Activated CD4-positive, alpha-beta memory T cell treated with anti-CD3 and anti-CD28 coated beads, Interleukin-2, amount 10 ng/mL, durations not matched to agents 7 days and 5 days (primary cell): ENCODE measurements at places on chromosomes 5 and 9.
A peak's percentile ranks its signal among the peaks of the same experiment; 100 is the strongest.

- no peak for DNase-seq
These were observed 82.7 kb upstream of the PANK3 start for GRCh38 chr5:168661593-168662485.

- no peak for DNase-seq
These were observed 2.2 kb downstream of the LMX1B start for GRCh38 chr9:126615791-126616447.

GRCh38 chr9:134167530-134167931 is 3.2 kb upstream of the RNU6ATAC start:
- no peak for DNase-seq

- DNase-seq = no peak
These were observed 218.3 kb downstream of the PAX5 start for GRCh38 chr9:36815566-36816348.

GRCh38 chr5:128644863-128645262 is 106.8 kb upstream of the FBN2 start:
- no peak for DNase-seq

DNA sequence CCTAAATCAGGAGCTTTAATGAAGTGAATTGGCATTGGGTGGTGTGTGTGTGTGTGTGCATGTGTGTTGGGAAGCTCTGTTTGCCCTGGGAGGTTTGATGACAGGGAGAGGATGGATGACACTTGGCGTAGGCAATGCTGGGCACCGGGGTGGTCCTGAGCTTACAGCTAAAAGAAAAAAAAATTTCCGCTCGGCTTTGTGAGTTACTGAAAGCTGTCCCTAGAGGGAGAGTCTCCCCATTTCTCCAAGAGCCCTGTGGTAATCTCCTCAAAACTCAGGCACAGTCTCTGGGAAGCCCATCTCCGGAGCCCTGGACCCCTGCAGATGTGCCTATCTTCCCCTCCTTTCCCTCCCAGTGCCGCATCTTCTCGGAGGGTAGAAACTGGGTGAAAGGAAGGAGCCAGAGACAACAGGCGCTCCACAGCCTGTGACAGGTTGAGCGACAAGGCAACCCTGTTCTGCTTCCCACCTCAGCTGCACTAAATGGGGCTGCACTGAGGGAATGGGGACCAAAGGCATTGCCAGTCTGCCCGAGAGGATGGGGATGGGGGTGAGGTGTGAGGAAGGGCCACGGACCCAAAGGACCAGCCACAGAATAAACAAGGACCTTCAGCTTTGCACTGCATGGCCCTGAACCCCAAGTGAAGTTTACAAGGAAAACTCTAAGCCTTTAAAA is 35.8 kb upstream of the TIFAB start:
- no peak for DNase-seq

DNA sequence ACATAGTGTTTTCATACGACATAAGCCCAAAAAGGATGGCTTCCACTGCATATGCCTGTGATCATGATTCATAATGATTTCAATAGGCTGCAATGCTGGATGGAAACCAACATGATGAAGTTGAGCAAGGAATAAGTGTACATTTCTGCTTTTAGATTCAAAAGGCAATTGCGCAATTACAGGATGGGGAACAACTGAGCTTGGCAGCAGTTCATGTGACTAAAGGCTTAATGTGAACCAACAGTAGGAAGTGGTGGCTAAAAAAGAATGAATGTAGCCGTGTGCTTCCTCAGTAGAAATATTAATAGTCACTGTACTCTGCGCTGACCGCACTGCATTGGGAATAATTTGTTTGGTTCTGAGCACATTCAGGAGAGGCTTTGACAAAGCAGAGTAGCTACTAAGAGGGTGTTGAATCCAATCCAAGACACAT is 51.2 kb downstream of the SLC1A3 start:
- DNase-seq = no peak

DNA sequence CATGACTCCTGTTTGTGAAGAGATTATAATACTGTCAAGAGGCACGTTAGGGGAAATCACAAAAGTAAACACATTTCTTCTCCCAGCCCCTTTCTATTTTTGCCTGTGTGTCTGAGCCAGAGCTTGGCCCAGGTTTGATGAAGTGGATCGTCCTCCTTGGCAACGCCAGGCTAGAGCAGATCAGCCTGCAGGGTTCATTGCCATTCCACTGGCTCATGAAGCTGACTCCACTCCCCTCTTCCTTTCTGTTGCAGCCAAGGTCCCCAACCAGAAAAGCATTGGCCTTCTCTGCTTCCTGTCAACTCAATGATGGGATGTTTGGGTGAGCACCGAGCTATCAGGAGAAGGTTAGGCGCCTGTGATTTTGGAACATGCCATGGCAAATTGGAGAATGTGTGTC is 3.3 kb downstream of the ADRB2 start:
- DNase-seq = no peak

DNA sequence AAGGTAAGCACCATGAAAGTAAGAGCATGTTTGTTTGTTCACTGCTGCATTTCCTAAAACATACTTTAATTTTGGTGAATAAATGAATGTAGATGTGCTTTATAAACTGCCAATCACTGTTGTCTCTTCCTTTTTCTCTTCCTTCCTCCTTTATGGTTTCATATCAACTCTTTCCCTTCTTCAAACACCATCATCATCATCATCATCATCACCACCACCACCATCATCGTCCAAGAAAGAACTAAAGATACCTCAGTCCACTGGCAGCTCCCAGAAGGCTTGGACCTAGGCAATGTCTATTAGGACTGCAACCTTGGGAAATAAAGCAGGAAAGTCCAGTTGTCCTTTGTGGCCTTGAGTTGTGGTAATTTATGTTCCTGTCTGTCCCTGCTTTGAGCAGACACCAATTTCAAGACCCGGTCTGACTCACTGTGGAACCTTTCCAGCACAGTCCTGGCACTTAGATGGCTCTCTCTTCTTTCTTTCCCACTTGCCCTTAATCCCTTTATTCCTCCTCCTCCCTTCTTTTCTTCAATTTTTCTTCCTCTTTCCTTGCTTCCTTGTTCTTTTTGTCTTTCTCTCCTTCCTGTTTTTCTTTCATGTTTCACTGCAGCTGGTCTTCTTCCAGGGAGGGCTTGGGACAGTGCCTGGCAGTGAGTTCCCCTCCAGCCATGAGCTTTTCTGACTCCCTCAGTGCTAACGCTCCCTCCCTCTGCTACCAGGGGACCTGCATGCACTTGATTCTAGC is 99.3 kb downstream of the ANGPTL2 start:
- no peak for DNase-seq

DNA sequence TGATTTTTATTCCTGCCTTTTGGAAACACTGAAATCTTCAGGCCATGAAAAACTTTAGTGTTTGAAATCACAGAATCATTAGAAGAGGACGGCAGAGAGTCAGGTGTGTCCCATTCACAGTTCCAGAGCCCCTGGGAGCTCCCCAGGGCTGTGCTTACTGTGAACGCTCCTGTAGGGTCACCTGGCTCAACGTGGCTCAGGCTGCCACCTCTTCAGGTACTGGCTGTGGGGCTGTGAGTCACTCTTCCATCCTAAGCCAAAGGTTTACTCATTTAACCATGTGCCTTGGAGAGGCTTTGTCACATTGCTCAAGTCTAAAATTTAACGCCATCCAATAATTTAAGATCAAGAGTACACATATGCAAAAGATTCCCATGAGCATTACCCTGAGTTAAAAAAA is 50.2 kb upstream of the FSTL4 start:
- DNase-seq = no peak

- DNase-seq = peak; percentile 19
These were observed 203.4 kb downstream of the MCTP1 start for GRCh38 chr5:95081500-95081960.

GRCh38 chr5:161547406-161547737 is 847 bp upstream of the GABRB2 start:
- DNase-seq = no peak
